ENCODE measurements at places on chromosomes 13 and 19.

DNA sequence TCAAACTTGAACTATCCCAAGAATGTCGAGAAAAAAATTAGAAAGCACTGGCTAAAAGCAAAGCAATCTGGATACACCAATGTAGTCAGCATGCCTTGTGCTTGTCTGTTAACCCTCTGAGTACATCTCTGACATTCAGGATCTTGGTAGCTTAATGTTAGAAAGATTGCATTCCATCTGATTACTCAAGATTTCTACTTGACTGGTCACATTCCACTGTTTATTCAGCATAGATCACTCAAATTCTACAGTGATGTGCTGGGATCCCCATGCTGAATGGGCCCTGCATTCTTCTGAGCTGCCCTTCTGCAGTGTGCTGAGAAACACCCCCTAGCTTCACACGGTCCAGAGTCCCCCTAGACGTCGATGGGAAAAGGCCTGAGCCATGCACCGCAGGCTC is 295.4 kb upstream of the MAB21L1 start:
- DNase-seq: no peak

DNA sequence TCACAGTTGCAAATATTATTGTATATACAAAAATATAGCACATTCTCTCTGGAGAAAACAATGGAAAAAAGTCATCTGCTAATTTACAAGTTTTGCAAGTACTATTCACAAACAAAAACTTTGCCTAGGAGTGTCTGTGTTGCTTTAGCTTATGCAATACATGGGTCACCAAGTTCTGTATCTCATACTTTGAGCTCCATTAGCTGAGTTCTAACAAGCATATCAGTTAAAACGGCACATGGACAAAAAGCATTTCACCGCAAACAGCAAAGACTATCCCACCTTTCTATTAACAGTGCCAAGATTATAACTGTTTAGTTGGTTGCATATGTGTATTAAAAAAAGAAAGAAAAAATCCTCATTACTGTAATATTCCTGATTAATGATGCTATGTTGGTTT is 4.6 kb downstream of the SPRY2 start:
- no peak for DNase-seq

GRCh38 chr13:74070065-74070464 is 64.1 kb downstream of the KLF12 start:
- no peak for DNase-seq

DNA sequence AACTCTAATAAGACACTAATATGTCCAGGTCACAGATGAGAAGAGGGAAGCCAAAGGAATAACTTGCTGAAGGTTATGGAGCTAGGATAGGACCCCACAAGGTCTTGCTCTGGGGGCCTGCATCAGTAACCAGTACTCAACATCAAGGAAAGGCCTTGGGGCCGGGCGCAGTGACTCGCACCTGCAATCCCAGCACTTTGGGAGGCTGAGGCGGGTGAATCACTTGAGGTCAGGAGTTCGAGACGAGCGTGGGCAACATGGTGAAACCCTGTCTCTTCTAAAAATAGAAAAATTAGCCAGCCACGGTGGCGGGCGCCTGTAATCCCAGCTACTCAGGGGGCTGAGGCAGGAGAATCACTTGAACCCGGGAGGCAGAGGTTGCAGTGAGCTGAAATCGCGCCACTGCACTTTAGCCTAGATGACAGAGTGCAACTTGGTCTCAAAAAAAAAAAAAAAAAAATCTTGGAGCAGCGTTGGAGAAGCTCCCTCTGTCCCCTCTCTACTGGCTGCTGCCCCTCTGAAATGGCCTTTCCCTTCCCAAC is 1.8 kb downstream of the LONP1 start:
- DNase-seq: no peak

GRCh38 chr13:99686157-99686572 is 184.9 kb downstream of the TM9SF2 start:
- no peak for DNase-seq

- DNase-seq: peak; percentile 15
Measured at GRCh38 chr13:43760257-43760656, 26.5 kb downstream of the ENOX1 start.

GRCh38 chr13:111171629-111172028 is 56.5 kb downstream of the ARHGEF7 start:
- no peak for DNase-seq

GRCh38 chr19:52691215-52691610 is 43.6 kb downstream of the ZNF611 start:
- DNase-seq: no peak

DNA sequence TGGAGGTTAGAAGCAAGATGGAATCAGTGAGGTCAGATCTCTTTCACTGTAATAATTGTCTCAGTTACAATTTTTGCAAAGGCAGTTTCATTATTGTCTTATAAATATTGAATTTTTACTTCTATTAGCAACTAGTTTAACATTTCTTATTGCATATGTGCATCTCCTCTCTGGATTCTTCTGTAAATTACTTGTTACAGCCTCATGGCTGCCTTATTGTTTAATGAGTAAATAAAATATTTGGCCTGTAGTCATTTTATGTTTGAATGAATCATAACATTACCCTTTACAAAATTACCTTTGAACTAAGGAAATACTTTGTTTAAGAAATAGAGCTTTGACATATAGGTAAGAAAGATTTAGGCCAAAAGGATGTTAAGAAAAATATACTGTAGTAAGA is 212.4 kb downstream of the SLITRK6 start:
- no peak for DNase-seq

DNA sequence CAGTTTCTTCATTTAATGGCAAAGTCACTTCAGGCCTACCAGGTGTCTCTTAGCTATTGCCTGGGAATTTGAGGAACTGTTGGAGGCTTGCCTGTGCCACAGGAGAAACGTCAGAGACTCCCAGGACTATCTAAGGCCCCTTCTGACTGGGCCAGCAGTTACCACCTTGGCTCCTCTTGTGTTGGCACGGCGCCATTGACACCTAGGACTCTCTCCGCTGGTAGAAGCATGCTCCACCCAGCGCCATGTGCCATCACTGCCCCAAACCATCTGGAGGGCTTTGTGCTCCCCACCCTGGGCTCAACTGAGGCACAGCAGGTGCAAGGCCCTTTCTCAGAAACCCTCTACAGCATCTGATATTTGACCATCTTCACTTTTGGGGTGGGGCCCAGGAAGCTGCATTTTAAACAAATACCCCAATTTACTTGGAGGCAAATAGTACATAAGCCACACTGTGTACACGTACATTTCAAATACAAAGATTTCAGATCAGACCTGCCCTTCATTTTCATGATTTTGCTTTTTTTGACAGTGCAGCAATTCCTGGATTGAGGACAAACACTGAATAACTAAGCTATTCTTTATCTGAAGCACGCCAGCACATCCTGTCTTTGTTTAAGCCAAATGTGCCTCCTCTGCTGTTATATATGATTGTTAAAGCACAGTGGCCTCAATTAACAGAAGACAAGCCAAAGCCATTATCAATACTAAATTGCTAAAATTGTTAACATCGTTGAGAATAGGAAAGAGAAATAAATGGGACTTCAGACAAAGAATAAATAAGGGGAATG is 59.9 kb upstream of the TPP2 start:
- DNase-seq: no peak

- no peak for DNase-seq
Measured at GRCh38 chr19:38834104-38834490, 2.5 kb upstream of the ECH1 start.

- DNase-seq: no peak
Measured at GRCh38 chr13:38753878-38754277, 67.0 kb downstream of the FREM2 start.

DNA sequence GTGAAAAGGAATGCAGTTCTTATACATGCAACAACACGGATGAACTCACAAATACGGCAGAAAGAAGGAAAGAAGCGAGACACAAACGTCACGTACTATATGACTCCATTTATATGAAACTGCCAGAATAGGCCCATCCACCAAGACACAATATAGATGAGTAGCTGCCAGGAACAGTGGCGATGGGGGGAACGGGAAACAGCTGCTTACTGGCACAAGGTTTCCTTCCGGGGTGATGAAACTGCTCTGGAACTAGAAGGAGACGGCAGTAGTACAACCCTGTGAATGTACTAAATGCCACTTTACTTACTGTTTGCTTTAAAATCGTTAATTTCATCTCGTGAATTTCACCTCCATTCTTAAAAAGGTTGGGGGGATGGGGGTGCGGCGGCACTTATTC is 28.9 kb downstream of the MLLT1 start:
- DNase-seq: no peak

Data from DMS79 treated with DMSO at 0.1 percent for 48 hours (cell line).